ENCODE measurements at places on chromosomes 3 and 15. TPM values are rescaled to one million over a fixed set of nuclear protein-coding genes. Genes with fewer than 3 reads are reported as not detected.

Gene SPSB4
- total RNA-seq, result 0.67 TPM

DNA sequence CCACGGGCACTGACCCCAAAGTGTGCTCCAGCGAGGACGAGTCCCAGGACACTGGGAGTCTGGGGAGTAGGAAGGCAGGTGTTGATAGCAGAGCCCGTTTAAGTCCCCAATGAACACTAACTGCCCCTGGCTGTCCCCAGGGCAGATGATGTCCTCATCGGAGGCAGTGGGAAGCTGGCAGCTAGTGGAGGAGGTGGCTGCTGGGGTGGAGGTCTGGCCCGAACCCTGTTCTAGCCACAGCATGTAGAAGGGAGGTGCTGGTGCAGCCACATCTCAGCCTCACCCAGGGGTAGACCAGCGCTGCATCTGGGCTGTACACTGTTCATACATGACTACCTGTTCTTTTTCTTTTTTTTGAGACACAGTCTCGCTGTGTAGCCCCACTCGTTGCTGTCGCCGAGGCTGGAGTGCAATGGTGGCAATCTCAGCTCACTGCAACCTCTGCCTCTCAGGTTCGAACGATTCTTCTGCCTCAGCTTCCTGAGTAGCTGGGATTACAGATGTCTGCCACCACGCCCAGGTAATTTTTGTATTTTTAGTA is 51.8 kb downstream of the KLF13 start:
- DNase-seq, result no peak

- DNase-seq, result no peak
Observed at GRCh38 chr3:181302960-181303359, 313.4 kb upstream of the DNAJC19 start.

GRCh38 chr3:179323197-179324110 is 623 bp downstream of the ZNF639 start:
- DNase-seq, result no peak

Data from kidney epithelial cell (primary cell).